Mesenteric fat pad (tissue), 1 donor: ENCODE measurements at places on chromosomes 7 and 10. TPM values are rescaled to one million over a fixed set of nuclear protein-coding genes. Genes with fewer than 3 reads are reported as not detected.

Gene KNDC1
- total RNA-seq = 0.13 TPM

Gene LRRD1
- not detected for total RNA-seq

DNA sequence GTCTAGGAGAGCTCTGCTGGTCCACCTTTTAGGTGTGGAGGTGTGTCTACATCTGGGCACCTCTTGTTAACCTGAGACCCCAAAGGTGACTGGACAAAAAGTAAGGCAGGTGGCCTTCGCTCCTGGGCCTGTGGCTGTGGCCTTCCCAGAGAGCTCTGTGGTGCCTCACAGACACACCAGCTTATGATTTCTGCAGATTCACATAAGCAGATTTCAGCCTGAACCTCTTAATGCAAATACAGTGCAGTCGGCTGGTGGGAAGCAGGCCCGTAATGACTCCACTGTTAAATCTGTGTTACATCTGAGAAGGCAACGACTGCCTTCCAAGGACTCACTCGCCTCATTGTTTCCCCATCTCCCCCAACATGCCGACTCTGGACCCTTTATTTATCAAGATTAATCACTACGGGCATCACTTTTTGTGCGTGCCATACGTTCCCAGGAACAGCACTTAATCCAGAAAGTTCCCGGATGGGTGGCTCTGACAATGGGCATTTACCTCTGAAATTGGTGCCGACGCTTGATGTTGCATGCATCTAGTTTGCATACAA, 119.8 kb downstream of the EBF3 start:
- DNase-seq = peak; percentile 45

Gene HOXA9
- total RNA-seq = 10.4 TPM

DNA sequence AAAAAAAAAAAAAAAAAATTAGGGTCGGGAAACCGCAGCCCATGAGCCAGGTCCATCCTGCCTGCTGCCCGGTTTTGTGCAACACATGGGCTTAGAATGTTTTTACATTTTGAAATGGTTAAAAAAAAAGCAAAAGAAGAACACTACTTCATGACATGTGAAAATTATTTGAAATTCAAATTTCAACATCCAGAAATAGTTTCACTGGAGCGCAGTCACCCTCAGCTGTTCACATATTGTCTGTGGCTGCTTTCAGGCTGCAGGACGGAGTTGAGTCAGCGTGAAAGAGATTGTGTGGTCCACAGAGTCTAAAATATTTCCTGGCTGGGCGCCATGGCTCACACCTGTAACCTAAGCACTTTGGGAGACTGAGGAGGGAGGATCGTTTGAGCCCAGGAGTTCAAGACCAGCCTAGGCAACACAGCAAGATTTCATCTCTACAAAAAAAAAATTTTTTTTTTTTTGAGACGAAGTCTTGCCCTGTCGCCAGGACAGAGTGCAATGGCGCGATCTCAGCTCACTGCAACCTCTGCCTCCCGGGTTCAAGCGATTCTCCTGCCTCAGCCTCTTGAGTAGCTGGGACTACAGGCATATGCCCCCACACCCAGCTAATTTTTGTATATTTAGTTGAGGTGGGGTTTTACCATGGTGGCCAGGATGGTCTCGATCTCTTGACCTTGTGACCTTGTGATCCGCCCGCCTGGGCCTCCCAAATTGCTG, 63.9 kb upstream of the ECHDC3 start:
- no peak for DNase-seq

DNA sequence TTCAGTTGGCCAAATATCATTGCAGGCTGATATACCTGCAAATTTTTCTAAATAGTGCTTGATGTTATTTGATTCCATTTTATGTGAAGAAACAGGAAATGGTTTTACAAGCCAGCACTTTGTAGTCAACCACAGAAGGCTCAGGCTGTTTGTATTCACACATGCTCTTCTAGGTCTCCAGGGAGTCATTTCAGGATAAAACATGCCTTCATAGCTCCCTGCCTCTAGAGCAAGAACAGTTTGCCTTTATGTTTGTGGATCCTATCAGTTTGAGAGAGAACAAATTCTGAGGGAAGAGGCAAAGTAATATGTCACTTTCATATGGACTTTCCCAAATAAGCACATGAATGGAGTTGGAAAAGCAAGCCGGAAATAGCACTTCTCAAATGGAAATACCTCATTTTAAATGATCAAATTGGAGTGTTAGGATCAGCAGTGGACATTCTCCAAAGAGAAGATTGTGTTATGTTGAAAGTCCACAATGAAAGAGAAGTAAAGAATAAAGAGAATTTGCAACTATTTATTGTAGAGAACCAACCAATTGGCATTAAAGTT, 277.6 kb downstream of the KCND2 start:
- no peak for DNase-seq

- DNase-seq = no peak
Measured at GRCh38 chr10:128642502-128642901, 516.3 kb upstream of the MKI67 start.

- no peak for DNase-seq
Measured at GRCh38 chr7:120441850-120442249, 168.9 kb downstream of the KCND2 start.

GRCh38 chr7:102967798-102968197, 55.0 kb downstream of the LRRC17 start:
- no peak for DNase-seq

- no peak for DNase-seq
Measured at GRCh38 chr7:983616-984071, 663 bp downstream of the CYP2W1 start.

Gene PARP12
- 43.8 TPM for total RNA-seq

- DNase-seq = no peak
Measured at GRCh38 chr7:156935250-156935649, 14.3 kb upstream of the NOM1 start.

DNA sequence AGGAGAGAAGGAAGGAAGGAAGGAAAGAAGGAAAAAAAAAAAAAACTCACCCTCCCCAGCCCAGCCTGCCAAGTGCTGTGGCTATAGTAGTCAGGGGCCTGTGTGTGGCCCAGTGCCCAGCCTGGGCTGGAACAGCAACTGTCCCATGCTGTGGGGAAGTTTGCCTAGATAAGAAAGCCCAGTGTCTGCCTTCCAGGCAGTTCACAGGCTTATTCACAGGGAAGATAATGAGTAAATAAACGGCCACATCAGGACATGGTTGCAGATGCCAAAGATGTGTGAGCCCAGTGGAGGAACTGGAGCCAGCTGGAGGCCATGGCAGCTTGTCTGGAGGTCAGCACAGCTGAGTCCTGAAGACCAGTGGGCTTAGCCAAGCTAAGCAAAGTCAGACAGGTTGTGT, 132.4 kb upstream of the FOXK1 start:
- no peak for DNase-seq

DNA sequence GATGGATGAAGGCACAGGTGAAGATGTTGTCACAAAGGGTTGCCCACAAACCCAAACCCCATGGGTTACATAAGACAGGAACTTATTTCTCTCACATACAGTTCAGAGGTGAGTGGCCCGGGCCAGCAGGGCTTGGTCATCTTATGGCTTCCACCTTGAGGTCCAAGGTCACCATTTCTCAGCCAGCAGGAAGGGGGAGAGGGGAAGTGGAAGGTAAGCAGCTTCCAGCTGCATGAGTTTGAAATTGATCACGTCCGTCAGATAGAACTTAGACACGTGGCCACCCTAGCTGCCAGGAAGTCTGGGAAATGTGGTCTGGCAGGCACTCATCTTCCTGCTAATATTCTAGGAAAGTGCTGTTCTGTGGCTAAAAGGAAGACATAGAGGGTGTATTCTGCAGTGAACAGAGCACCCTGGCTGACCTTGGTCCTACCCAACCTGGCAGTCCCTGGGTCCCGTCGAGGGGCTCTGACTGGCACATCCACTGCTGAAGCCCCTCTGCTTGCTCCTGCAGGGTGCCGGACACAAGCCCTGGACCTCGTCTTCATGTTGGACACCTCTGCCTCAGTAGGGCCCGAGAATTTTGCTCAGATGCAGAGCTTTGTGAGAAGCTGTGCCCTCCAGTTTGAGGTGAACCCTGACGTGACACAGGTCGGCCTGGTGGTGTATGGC, 49.5 kb downstream of the VWA2 start:
- DNase-seq = no peak

DNA sequence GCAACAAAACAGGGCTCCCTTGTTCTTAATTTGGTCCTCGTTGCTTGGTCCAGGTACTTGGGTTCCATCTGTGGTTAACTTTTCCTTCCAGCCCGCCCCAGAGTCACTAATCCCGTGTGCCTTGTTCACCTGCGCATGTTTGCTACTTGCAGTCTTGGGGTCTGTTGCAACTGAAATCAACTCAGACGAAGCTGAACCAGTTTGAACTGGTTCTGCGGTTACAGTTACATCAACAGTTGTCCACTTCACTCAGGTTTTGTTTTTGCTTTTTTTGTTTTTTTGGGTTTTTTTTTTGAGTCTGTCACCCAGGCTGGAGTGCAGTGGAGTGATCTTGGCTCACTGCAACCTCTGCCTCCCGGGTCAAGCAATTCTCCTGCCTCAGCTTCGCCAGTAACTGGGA, 34.7 kb downstream of the TRRAP start:
- no peak for DNase-seq

Gene NYAP1
- total RNA-seq = 1.2 TPM

DNA sequence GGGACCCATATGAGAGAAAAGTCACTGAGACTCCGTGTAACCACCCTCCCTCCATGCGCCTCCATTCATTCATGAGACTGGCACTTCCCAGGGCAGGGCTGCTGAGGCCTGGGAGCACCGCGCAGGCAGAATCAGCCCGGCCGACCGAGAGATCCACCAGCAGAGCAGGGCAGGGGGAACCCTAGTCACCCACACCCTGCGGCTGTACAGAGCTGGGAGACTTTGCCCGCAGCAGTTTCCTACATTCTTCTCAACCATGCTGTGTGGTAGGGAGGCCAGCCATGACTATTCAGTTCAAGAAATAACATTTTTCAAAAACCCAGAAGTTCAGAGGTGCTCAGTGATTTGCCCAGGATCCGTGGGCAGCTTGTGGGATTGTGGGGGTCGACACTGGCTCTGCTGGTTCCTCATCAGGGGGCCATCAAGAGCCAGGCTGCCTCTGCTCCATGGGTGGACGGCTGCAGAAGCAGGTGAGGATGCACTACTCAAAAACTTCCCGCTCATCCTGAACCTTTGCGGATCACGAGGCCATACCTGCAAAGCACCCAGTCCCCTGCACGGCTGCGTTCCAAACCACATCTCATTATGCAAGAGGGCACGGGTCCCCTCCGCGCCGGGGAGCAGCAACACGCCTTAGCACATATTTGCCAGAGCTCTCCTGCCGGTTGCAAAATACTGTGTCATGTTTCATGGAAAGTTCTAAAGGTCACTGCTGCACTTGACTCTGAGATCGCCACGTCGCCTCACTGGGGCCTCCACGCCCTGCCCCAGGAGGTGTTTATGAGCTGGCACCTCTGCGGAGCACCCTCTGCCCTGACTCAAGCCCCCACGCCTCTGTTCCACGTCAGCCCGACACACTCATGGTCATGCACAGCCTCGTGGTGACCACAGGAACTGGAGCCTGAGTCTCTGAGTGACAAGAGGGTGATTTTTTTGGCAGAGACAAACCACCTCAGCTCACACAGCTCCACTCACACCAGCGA, 132.0 kb downstream of the PRKAG2 start:
- DNase-seq = no peak

- no peak for DNase-seq
Measured at GRCh38 chr10:117360016-117360415, 15.2 kb downstream of the PDZD8 start.

DNA sequence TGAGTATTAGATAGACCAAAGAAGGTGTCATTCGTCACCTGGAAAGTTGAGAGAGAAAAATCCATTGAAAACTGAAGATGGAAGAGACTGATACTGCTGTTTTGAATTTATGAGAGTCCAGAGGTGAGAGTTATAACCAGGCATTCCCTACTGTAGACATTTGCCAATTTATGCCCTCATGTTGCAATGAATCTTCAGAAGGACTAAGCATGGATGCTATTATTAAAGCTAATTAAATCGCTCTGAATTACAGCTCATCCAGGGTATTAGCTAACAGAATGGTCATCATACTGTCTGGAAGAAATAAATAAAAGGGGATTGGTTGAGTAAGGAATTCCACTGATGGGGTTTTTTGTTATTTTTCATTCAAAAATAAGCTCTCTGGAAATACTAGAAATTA, 101.6 kb upstream of the PLPP4 start:
- no peak for DNase-seq

DNA sequence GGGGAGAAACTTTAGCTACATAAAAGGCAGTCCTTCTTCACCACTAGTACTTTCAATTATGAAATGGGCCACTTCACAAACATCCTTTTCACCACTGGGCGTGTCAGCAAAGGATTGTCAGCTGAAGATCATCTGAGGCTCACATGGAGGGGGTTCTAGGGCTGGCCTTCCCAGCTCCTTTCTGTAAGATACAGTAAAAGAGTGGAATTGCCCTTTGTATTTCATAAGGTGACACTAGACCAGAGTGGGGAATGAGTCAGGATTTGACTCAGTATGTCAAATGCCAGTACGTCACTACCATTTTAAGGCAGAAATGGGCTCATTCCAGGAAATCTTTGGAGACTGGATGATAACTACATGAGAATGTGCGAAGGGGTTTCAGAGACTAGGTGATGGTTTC, 21.2 kb upstream of the BLOC1S2 start:
- no peak for DNase-seq

GRCh38 chr7:135508883-135509588, 866 bp downstream of the CNOT4 start:
- no peak for DNase-seq

DNA sequence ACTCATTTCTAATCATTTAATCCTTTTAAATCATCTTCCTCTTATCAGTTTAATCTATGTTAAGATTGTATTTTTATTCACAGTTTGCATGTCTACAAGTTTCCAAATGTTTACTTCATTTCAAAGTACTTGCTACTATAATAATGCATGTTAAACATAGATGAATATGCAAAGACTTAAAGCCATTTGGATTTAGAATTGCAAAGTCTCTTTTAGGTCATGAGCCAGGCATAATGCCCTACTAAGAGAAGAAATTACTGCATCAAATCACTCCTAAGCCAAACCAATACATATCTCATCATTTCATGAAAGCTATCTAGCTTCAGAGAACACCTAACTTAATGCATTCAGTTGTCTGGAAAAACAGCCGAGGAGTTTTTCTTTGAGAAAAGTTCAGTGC, 266.1 kb downstream of the PRKG1 start:
- no peak for DNase-seq

DNA sequence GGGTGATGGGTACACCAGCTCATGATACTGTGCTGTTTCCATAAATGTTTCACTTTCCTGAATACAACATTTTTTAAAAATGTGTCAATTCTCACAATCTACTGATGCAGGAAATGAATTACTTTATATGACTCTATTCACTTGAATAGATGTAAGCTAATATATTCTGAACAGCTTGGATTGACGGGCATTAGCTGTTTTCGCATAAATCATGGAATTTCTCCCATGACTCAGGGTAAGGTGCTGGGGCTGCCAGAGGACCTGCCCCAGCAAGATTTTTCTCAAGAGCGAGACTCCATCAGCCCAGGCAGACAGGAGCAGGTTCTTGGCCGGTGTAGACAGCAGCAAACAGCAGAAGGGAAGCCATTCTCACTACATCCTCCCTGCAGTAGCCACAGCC, 107.1 kb downstream of the PFKFB3 start:
- no peak for DNase-seq

Gene PDGFA
- total RNA-seq = 19.7 TPM

GRCh38 chr10:95414844-95415485, 124.2 kb upstream of the PDLIM1 start:
- no peak for DNase-seq

GRCh38 chr10:128373071-128373749, 247.0 kb upstream of the MKI67 start:
- no peak for DNase-seq
